Nephron progenitor cell (in vitro differentiated cells): ENCODE measurements at places on chromosomes 7 and 10.

DNA sequence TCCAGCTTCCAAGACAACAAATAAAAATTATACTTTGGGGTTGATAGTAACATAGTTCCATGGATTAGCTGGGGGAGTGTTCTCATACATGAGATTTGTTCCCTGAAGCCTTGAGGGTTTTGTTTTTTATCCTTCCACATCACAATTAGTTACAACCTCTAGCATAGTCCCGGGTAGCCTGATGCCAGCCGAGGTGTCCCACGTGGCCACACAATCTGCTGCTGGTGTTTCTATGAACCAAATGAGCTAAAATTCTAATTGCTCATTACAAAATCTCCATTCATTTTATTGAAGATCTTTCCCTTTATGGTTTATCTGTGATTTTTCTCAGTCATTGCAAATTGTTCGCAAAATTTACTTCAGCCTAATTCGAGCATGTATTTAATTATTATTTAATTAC lies 84.7 kb downstream of the CACNA2D1 start:
- no peak for DNase-seq

DNA sequence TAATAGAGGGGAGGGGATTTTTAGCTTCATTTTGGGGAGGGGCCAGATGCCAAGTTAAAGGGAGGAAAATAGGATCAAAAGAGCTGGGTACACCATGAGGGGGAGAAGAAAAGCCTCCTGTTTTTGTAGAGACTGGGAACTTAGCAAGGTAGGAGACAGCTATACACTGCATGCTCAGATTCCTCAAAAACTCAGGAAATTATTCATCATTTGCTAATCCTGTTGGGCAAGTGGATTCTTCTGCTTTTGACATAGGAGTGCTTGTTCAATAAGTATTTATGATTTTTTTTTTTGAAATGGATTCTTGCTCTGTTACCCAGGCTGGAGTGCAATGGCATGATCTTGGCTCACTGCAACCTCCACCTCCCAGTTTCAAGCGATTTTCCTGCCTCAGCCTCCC lies 73.4 kb downstream of the LYZL2 start:
- DNase-seq: no peak

- DNase-seq: peak; percentile 21
Observed at GRCh38 chr7:88835147-88835728, 39.7 kb upstream of the TEX47 start.

DNA sequence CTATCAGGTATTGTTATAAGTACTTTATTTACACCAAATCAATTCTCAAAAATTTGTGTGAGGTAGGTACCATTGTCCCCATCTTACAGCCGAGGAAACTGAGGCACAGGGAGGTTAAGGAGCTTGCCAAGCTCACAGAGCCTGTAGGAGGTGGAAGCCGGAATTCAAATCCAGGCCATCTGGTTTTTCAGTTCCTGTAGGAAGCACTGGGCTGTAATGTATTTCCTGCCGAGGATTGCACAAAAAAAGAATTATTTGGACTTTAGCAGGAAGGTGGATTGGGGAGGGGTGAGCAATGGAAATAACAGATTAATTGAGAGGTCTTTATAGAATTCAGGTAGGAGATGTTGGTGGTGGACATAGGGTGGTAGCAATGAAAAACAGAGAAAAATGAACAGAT lies 315.3 kb upstream of the AUTS2 start:
- no peak for DNase-seq

GRCh38 chr10:57973451-57973850 lies 294.2 kb downstream of the IPMK start:
- no peak for DNase-seq

GRCh38 chr7:128450409-128450808 lies 5.3 kb upstream of the HILPDA start:
- no peak for DNase-seq

GRCh38 chr7:128417071-128417470 lies 7.3 kb upstream of the IMPDH1 start:
- no peak for DNase-seq

GRCh38 chr7:140654661-140655060 lies 14.0 kb upstream of the DENND2A start:
- no peak for DNase-seq

DNA sequence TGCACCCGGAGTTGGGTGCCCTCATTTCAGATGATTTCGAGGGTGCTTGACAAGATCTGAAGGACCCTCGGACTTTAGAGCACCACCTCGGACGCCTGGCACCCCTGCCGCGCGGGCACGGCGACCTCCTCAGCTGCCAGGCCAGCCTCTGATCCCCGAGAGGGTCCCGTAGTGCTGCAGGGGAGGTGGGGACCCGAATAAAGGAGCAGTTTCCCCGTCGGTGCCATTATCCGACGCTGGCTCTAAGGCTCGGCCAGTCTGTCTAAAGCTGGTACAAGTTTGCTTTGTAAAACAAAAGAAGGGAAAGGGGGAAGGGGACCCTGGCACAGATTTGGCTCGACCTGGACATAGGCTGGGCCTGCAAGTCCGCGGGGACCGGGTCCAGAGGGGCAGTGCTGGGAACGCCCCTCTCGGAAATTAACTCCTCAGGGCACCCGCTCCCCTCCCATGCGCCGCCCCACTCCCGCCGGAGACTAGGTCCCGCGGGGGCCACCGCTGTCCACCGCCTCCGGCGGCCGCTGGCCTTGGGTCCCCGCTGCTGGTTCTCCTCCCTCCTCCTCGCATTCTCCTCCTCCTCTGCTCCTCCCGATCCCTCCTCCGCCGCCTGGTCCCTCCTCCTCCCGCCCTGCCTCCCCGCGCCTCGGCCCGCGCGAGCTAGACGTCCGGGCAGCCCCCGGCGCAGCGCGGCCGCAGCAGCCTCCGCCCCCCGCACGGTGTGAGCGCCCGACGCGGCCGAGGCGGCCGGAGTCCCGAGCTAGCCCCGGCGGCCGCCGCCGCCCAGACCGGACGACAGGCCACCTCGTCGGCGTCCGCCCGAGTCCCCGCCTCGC lies at the start of gene EGFR:
Gene EGFR, plus strand, starts transcription at position 657 of the 830 bp plus-strand sequence. CDS start 261 bp downstream, outside the sequence.
- peak; percentile 73 for DNase-seq

- DNase-seq: no peak
Observed at GRCh38 chr10:95660283-95660682, 3.8 kb upstream of the ALDH18A1 start.

- no peak for DNase-seq
Observed at GRCh38 chr10:103584216-103585010, 90.9 kb downstream of the NEURL1 start.

- DNase-seq: no peak
Observed at GRCh38 chr10:80701706-80702105, 164.0 kb downstream of the SH2D4B start.

DNA sequence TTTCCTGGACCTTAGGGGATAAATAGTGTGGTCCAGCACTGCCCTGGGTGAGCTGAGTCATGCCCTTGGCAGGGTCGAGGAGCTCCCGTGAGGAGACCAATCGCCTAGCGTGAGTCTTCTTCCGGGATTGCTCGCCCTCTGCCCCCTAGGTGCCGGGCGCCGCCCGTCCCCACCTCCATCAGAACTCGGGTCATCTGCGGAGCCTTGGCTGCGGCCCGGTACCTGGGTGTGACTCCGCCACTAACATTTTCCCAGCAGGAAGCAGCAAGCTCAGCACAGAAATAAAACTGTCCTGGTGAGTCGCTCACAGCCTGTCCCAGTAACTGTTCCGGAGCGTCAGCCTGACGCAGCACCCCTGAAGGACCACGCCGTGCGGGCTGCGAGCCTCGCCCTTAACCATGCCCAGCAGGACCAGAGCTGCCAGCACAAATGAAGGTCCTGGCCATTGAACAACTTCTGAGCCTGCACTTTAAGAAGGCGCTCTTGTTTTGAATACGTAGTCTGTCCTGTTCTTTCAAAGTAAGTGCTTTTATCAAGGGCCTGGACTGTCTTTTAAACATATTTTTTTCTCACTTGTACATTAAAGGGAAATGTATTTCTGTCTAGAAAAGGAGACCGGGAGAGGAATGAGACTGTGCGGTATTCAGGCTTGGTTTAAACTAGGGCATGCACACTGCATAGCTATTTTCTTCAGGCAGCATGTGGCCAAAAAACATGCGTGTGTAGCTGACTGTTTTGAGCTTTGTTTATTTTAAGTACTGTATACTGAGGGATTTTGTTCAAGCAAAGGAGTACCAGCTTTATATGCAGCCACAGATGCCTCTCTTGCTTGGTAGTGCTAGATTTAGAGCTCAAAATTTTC lies 136.7 kb downstream of the HECW1 start:
- DNase-seq: no peak

GRCh38 chr7:93117852-93118530 lies at the start of gene SAMD9:
SAMD9 (minus strand) TSS chr7:93117979; CDS start chr7:93106097, 11,882 bp downstream.
- no peak for DNase-seq

- DNase-seq: no peak
Observed at GRCh38 chr7:26153823-26154783, 2.1 kb downstream of the NFE2L3 start.

- DNase-seq: peak; percentile 65
Observed at GRCh38 chr10:23702977-23703414, 264.1 kb downstream of the OTUD1 start.

- no peak for DNase-seq
Observed at GRCh38 chr7:133570321-133570720, 317.4 kb downstream of the EXOC4 start.

GRCh38 chr7:132359743-132360142 lies 216.5 kb downstream of the PLXNA4 start:
- DNase-seq: no peak

DNA sequence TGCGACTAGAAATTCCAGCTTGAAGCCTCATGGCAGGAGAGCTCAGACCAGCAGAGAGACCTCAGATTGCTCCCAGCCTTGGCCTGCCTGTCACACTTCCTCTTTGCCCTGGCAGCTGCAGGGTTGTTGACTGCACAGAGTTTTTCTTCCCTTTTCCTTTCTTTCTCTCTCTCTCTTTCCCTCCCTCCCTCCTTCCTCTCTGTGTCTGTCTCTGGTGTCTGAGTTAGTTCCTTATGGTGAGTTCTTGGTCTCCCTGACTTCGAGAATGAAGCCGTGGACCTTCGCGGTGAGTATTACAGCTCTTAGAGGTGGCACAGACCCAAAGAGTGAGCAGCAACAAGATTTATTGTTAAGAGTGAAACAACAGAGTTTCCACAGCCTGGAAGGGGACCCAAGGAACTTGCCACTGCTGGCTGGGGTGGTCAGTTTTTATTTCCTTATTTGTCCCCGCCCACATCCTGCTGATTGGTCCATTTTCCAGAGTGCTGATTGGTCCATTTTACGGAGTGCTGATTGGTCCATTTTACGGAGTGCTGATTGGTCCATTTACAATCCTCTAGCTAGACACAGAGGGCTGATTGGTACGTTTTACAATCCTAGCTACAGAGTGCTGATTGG lies 266.3 kb downstream of the RPS24 start:
- no peak for DNase-seq

- DNase-seq: no peak
Observed at GRCh38 chr7:5689118-5689517, 92.3 kb downstream of the RNF216 start.

DNA sequence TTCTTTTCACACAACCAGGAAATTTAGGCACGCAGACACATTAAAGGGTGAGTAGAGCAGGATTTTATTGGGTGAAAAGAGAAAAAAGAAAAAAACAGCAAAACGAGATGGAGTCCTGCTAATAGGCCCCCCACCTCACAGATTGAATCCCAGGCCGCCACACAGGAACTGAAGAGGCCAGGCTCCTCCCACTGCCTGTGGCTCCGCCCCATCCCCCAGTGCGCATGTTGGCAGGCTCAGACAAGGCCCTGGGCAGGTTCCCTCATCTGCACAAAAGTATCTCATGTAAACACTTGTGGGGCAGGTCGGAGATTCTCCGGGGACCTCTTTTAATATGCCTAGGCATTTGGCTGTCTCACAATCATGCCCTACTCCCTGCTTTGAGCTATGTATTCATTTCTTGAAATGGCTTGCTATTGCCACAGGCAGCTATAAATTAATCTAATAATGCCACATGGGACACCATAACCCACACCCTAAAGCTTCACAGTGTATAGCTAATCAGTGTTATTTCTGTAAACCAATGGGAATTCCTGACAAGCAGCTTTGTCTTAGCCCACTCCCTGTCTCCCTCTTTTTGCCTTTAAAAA lies 76.2 kb upstream of the KIF5B start:
- peak; percentile 14 for DNase-seq
